ENCODE measurements at places on chromosomes 13 and 19.

GRCh38 chr13:100808330-100809128 is 133.9 kb upstream of the TMTC4 start:
- no peak for DNase-seq

GRCh38 chr19:16575861-16576689 is 3.9 kb upstream of the SLC35E1 start:
- no peak for DNase-seq

GRCh38 chr19:676339-677105 is at the start of gene FSTL3:
Gene FSTL3, plus strand, starts transcription at chr19:676392. Its CDS starts 32 bp downstream, at chr19:676424.
- DNase-seq: no peak

- DNase-seq: no peak
Measured at GRCh38 chr13:59865398-59865797, 298.3 kb downstream of the DIAPH3 start.

DNA sequence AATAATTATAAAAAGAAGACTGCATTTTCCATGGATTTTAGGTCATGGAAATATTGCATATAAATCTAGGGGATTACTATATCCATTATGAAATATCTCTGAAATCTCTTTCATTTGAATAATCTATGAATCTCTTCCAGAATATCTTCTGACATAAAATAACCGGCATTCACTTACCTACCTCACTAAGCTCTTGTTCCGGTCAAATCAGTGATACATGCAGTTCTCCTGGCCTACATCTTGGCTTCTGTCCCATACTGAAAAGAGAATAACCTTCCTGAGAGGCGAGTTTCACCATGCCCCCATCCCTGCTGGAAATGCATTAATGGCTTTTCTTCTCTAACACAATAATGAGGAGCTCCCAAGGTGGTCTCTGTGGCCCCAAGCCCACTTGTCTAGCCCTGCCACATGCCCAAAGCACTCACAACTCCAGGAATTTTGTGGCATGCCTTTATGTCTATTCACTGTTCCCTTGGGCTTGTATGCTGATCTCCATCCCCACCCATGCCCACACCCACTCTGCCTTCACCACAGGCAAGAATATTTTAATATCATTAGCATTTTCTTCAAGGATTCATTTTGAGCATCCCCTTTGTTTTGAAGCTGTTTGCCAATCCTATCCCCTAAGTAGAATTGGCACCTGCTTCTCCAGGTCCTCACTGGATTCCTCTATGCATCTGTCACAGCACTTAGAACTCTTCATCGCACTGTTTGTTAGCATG is 401.6 kb downstream of the COG6 start:
- no peak for DNase-seq

- no peak for DNase-seq
Measured at GRCh38 chr13:73250061-73250460, 191.3 kb downstream of the KLF5 start.

GRCh38 chr13:109389456-109389855 is 396.9 kb downstream of the IRS2 start:
- DNase-seq: no peak

GRCh38 chr13:107518780-107519179 is 696.6 kb downstream of the LIG4 start:
- no peak for DNase-seq

DNA sequence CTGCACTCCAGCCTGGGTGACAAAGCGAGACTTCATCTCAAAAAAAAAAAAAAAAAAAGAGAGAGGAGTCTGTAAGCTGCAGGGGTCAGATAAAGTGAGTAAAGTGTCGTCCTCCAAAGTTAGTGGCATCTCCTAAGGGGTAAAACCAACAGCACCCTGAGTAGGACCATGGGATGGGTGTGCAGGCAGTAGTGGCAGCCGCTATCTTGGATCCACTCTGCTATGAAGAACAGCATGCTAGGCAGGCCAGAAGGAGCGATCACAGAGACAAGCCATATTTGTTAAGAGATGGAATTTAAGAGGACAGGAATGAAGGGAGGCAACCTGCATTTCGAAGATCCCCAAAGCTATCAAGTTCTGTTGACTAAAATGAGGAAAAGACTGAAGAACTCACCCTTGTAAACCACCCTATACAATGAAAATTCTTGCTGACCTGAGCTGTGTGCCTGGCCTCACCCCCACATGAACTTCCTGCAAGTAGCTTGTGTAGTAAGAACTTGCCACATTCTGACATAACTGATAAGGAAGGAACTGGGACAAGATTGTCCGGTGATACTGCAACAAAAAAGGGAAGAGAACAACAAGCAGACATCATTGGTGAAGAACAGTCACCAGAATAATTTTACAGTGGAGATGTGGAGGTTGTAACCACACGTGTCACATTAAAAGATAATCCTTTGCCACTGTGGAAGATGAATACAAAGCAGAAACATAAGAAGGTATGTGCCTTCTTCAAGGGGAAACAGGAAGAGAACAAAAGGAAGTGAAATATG is 16.2 kb downstream of the DPY19L3 start:
- DNase-seq: no peak

GRCh38 chr13:101915755-101916107 is 463.3 kb downstream of the ITGBL1 start:
- no peak for DNase-seq

GRCh38 chr19:50658441-50659317 is 9.4 kb downstream of the C19orf81 start:
- DNase-seq: peak; percentile 70

GRCh38 chr13:28641600-28641926 is 17.4 kb upstream of the POMP start:
- no peak for DNase-seq

DNA sequence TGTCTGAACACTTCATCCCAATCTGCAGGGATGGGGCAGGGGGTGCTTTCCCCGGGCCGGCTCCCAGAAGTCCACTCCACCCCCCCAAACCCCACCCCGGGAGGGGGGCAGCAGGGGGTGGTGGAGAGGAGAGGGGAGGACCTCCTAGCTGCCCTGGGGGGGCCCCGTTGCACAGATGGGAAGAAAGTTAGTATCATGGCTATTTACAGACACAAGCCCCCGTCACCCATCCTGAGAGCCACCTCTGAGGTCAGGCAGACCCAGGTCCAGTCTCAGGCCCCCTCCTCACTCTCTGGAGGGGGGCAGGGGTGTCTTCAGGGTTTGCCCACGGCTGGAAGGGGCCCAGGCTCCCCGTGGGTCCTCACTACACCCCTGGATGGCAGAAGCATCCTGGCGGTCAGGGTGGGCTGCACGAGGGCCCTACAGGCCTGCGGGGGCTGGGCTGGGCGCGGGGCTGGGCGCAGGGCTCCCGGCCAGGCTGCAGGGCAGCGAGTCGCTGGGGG is 5.8 kb upstream of the REXO1 start:
- DNase-seq: no peak

- DNase-seq: no peak
Measured at GRCh38 chr13:70814684-70815083, 706.4 kb upstream of the KLHL1 start.

- DNase-seq: no peak
Measured at GRCh38 chr13:19289180-19289579, 107.6 kb upstream of the TUBA3C start.

DNA sequence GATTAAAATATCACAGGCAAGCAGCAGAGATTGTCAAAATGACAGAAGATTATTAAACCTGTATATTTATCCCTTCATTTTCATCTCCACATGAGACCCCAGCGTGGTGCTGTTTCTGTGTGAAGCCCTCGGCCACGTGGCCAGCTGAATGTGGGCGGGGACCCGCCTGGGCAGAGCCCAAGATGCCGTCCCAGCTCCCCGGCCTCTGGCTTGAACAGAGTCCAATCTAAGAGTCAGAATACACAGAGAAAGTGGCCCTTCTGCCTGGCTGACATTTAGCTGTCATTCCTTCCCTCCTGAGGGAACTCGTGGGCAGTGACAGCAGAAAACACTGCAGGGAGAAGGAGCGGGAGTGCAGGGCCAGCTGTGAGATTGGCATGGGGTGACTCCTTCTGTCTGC is 34.9 kb upstream of the UQCRFS1 start:
- DNase-seq: no peak

- no peak for DNase-seq
Measured at GRCh38 chr19:30857388-30857787, 485.2 kb downstream of the ZNF536 start.

- DNase-seq: no peak
Measured at GRCh38 chr19:5697022-5697889, 7.2 kb downstream of the RPL36 start.

GRCh38 chr19:45922281-45922680 is 7.7 kb upstream of the NANOS2 start:
- no peak for DNase-seq

- DNase-seq: no peak
Measured at GRCh38 chr19:58326501-58326913, 287 bp upstream of the ZSCAN22 start.

GRCh38 chr19:31668921-31669320 is 319.7 kb upstream of the TSHZ3 start:
- no peak for DNase-seq

DNA sequence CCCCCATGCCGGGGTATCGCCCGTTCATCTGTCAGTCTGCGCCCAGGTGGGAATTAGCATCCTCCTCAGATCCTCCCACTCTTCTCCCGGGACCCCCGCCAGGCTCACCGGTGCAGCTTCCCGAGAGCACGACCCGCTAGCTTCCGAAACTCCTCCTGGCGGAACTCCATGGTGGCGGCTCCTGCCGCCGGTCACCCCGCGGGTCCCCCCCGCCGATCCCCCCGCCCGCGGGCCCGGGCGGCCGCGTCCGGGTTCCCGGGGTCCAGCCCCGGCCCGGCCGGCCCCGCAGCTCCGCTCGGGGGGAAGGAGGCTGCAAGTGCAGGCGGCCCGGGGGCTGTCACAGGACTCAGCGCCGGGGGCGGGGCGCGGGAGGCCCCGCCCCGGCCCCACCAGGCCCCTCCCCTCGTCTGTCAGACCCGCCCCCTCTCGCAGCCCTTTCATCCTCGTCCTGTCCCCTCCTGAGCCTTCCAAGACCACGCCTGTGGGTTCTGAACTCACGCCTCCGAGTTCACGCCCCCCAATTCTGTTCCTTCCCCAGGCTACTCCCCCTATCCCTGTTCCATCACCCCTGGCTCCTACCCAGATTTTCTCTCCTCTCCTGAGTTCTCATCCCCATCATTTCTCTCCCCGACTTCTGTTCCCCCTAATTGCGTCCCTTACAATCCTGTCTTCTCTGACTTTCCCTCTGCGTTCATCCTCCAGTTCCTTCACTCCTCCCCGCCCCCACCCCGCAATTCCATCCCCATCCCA is at the start of gene SLC17A7:
Gene SLC17A7, minus strand, starts transcription at position 318 of the 750 bp plus-strand sequence. Its CDS starts 148 bp downstream, at position 170.
- peak; percentile 50 for DNase-seq

DNA sequence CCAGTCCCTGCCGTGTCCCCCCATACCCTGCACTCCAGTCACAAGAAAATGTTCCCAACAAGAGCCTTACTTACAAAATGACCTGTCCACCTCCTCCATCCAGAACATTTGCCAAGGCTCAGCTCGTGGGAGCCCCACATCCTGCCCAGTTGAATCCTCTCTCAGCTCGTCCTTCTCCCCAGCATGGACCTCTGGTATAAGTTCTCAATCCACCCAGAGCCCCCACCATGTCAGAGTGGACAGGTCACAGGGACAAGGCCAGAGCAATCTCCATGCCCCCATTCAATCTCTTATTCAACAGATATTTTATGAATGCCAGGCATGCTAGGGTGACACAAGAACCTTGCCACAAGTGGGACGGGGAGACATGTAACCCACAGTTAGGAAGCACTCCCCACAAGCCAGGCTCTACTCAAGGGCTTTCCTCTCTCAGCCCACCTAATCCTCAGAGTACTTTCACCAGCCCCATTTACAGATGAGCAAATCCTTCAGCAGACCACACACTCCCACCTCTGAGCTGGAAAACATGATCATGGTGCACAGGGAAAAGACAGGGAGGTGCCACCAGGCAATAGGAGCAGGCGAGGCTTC is 15.1 kb downstream of the DEDD2 start:
- no peak for DNase-seq

DNA sequence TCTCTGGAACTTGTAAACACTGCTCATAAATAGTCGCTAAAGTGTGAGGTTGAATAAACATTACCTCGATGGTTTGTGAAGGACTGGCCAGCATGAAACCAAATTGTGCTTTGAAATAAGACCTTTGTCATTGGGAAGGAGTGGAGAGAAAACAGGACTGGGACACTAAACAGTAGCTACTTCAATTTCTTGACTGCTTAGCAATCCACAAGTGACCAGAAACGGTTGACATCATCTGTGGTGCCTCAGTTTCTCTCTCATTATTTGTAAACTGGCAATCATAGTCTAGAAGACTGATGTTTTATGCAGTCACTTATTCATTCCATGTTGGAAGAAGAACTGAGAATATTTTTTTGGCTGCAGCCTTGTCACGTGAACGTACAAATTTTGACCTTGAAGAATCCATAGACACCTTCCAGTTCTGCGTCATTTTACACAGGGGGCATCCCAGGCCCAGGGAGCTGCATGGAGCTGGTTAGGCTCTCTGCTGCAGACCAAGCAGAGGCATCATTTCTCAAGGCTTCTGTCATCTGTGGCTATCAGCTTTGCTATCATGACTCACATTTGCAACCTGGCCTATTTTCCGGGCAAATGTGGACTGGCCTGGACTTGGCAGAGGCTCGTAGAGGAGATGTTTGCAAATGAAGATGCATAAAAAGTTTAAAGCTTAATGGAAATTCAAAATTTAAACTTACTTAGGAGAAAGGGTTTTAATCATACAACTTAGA is 391.8 kb downstream of the FGF9 start:
- no peak for DNase-seq

DNA sequence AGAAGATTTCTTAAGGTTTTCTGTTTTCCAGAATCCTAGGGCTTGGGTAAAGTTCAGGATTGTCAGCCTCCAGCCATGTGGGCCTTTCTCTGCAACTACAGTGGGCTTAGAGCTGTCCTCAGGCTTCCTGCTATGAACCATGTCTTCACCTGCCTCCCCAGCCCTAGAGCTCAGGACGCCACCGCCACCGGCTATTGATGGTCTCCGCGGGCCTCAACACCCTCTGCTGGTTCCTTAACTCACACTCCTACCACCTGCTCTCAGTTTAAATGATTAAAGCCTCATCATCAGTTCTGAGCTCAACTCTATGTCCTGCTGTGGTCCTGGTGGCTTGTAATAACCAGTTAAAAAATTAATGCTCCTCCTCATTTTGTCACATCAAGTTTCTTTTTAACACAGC is 221.0 kb downstream of the EFNB2 start:
- no peak for DNase-seq

GRCh38 chr19:36987091-36987490 is 71.0 kb downstream of the ZNF568 start:
- no peak for DNase-seq

DNA sequence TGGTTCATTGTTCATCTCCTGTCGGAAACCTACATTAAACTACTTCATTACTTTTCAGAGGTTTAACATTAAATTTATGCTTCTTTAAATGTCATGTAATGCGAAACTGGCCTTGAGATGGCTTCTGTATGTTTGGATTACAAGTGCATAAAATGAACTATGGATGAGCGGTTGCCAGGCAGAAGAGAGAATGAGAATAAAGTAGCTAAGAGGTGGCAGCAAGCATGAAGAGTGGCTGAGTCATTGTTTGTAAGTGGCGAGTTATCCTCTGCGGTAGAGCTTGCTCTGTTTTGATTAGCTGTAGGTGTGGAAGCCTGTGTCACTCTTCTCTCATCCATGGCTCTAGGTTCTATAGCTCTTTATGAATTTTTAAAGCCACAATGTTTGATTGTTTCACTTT is 1139.6 kb upstream of the PCDH9 start:
- no peak for DNase-seq

GRCh38 chr13:29439601-29440388 is 155.7 kb downstream of the SLC7A1 start:
- DNase-seq: no peak

GRCh38 chr19:56839652-56840450 is 675 bp downstream of the PEG3 start:
- DNase-seq: no peak

GRCh38 chr13:108895220-108895704 is 265.9 kb downstream of the MYO16 start:
- no peak for DNase-seq

- no peak for DNase-seq
Measured at GRCh38 chr13:38819053-38819452, 132.2 kb downstream of the FREM2 start.

Data from stimulated activated CD8-positive, alpha-beta memory T cell treated with anti-CD3 and anti-CD28 coated beads, Interleukin-2, amount 100 ng/mL, for 48 hours (primary cell).